ENCODE measurements at places on chromosomes 6 and 20. TPM values are rescaled to one million over a fixed set of nuclear protein-coding genes. Genes with fewer than 3 reads are reported as not detected.

The C6orf141 gene
- 19.8 TPM for total RNA-seq

The BTNL2 gene
- not detected for total RNA-seq

The TRIM38 gene
- total RNA-seq: 1.9 TPM

The FRK gene
- total RNA-seq: 1.2 TPM

The OR12D3 gene
- not detected for total RNA-seq

The TREM1 gene
- total RNA-seq: 0.14 TPM

The C6orf58 gene
- 0.15 TPM for total RNA-seq

The RIMS1 gene
- total RNA-seq: not detected

The COX4I2 gene
- total RNA-seq: not detected

The BFSP1 gene
- total RNA-seq: 4.1 TPM

The ZNF217 gene
- total RNA-seq: 20.6 TPM

The PRKN gene
- total RNA-seq: 0.02 TPM

The SNPH gene
- total RNA-seq: 4.9 TPM

The PTCRA gene
- total RNA-seq: not detected

All from A549 treated with CORT108297 at 1 μM for 4 hours (cell line).